ENCODE measurements at places on chromosomes 11 and 22. TPM values are rescaled to one million over a fixed set of nuclear protein-coding genes. Genes with fewer than 3 reads are reported as not detected.

The MUC6 gene
- not detected for total RNA-seq

The MTMR3 gene
- total RNA-seq, result 37.8 TPM

The CBLIF gene
- total RNA-seq, result not detected

The NAP1L4 gene
- 421 TPM for total RNA-seq

The MOGAT2 gene
- not detected for total RNA-seq

The PRRG4 gene
- 0.29 TPM for total RNA-seq

The TOM1 gene
- total RNA-seq, result 40.4 TPM

The TBX1 gene
- 0.12 TPM for total RNA-seq

The ZBTB16 gene
- 3.3 TPM for total RNA-seq
